ENCODE measurements at places on chromosomes 16 and 17.

GRCh38 chr16:28180655-28181460 lies 30.9 kb downstream of the XPO6 start:
- DNase-seq = peak; percentile 35

DNA sequence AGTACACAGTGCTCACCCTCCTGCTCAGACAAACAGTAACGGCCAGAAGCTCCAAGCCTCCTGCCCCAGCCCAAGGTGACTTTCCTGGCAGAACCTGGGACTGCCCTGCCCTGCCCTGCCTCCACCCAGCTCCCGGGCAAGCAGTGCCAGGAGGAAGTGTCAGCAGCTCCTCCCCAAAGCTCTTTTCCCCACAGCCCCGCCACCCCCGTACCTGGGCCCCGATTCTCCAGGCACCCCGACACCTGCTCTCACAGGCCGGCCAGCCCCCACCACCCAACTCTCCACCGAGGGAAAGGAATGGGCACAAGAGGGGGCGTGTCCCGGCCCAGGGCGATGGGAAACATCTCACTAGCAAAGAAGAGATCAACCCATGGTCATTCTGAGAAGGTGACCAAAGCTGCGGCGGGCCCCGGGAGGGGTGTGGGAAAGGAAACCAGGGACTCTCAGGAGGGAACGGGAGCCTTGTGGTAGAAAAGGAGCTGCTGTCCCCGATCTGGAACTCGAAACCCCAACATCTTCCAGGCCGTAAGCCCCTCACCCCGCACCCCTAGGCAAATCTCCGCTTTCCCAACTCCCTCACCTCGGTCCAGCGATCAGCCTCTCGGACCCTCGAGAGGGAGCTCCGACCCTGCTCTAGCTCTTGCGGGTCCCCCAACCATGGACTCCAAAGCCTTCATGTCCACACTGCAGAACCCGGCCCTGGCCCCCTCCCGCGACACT lies 1.2 kb downstream of the BCAR1 start:
- DNase-seq = no peak

DNA sequence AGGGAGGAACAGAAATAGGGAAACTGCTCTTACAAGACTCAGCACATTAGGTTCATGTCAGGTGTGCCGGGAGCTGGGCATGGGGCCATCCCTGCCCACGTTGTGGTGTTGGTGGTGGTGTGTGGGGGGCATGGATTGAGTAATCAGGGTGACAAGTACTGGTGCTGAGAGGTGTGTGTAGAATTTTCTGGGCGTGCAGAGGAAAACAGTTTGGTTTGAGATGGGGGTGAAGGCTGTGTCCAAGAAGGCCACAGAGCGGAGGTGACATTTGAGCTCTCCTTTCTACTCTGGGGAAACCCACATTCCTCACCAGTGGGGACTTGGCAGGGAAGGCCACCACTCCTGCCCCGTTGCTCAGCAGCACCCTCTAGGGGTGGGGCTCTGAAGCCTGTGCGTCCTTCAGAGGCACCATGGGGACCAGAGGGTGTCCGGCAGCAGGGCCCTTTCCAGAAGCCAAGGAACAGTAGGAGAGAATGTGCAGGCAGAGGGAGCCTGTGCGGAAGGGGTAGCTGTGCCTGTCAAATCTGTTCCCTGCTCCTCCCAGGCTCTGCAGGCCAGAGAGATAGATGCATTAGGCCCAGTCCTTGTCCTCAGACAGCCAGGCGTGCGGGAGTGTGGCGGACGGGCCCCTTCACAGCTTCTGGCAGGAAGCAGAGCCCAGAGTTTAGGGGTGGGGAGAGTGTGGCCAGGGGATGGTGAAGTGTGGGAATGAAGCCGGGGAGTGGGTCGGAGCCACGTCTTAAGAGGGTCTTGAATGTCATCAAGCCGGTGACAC lies 48.7 kb upstream of the GSE1 start:
- no peak for DNase-seq

DNA sequence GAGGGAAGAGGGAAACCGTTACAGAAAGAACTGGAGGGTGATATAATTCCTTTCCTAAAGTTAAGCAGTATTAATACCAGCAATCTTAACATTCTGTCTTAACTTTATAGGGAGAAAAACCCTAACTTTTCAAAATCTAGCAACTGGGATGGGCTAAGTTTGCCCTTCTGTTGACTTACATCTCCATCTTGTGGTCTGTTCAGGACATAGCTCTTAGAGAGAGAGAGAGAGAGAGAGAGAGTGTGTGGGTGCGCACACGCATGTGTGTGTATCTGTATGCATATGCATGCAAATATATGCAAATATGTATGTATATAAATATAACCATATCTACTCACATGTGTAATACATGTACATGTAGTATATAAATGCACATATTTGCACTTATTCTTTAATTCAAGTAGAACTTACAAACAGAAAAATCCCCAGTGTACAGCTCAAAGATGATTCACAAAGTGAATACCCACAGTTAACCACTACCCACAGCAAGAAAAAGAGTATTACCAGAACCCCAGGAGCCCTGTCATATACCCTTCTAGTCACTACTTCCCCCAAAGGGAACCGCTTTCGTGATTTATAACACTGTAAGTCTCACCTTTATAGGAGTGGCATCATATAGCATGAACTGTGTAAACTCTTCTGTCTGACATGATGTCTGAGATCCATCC lies 46.5 kb downstream of the STX8 start:
- peak; percentile 14 for DNase-seq

- peak; percentile 45 for DNase-seq
Observed at GRCh38 chr16:9092978-9093344, 1.5 kb downstream of the HAPSTR1 start.

Data from CD4-positive, alpha-beta T cell treated with Interferon alpha-2 for 1 hour (primary cell).